Activated naive CD4-positive, alpha-beta T cell (primary cell): ENCODE measurements at places on chromosomes 1 and 21.

- DNase-seq, result no peak
Observed at GRCh38 chr1:89733748-89734147, 87.1 kb upstream of the LRRC8D start.

DNA sequence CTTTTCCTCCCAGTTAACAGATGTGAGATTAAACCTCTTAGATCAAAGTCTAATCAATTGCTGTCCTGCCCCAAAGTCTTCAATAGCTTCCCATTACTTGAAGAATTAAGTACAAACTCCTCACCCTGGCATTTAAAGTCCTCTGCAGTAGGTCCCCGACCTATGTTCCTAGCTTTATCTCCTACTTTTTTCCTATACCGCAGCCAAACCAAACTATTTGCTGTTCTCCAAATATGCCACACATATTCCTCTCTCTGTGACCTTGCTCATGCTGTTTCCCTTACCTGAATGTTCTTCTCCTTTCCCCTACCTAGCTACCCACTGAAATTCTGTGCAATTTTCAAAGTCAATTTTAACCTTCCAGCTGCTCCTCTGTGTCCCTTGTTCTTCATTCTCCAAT, 14.0 kb upstream of the PPP2R5A start:
- no peak for DNase-seq

GRCh38 chr1:162236618-162237017, 140.0 kb downstream of the SPATA46 start:
- DNase-seq, result no peak

- peak; percentile 26 for DNase-seq
Observed at GRCh38 chr1:166884040-166884642, 8.1 kb upstream of the TADA1 start.

- DNase-seq, result peak; percentile 9
Observed at GRCh38 chr1:159211331-159212136, 6.9 kb downstream of the ACKR1 start.
